WTC11 (cell line): ENCODE measurements at places on chromosomes 6 and 20. TPM values are rescaled to one million over a fixed set of nuclear protein-coding genes. Genes with fewer than 3 reads are reported as not detected.

The HS3ST5 gene
- total RNA-seq: 8.1 to 8.7 TPM (median 8.6 TPM) in 3 replicates

The SNTA1 gene
- total RNA-seq: 5.3 to 6.3 TPM (median 6.2 TPM) in 3 replicates

- H3K36me3 ChIP-seq: no peaks in the 10 kb centered on the region
- no peaks in the 10 kb centered on the region for H3K27me3 ChIP-seq
- DNase-seq: no peak
- H3K27ac ChIP-seq: no peak overlapping the region
- no peak overlapping the region for H3K4me3 ChIP-seq
These were observed 59.8 kb upstream of the DEK start for GRCh38 chr6:18323935-18324705.

DNA sequence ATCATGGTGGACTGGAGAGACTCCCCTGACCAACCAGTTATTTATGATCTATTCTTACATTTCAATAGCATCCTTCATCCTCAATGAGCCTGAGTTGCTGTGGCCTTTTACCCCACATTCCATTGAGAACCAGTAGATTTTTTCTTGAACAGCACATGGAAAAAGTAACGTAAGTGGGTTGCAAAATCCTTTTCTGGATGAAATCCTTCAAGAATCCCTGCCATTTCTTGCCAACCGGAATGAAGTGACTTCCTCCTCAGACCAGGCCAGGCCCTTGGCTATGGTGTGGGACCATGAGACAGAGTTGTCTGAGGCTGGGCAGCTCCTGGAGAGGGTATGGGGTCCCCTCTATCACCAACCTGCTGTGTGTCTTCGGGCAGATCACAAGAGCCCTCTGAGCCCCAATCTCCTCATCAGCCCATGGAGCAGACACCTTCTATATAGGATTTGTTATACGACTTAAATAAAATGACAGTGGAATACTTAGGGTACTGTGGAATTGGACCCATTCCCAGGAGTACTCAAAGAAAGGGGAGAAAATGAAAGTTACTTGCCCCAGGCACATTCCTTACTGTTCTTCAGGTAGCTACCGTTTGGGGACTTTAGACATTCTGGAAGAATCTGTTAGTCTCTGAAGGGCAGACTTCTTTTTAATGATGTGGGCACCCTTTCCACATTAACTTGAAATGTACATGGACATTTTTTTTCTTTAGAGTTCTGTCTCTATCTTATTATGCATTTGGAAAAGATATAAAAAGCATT is 10.9 kb downstream of the EYA2 start:
- peaks cover 6% of the 10 kb centered on the region for H3K4me1 ChIP-seq
- H3K4me3 ChIP-seq: no peak overlapping the region
- no peaks in the 10 kb centered on the region for H3K36me3 ChIP-seq
- no peaks in the 10 kb centered on the region for H3K27me3 ChIP-seq
- no peak overlapping the region for H3K27ac ChIP-seq

- 0 out of 2 replicates have a peak overlapping the region, but pooled peaks have one; percentile 41 for H3K27ac ChIP-seq
- no peak for DNase-seq
- H3K27me3 ChIP-seq: no peaks in the 10 kb centered on the region; the same call in 1 of the 2 replicates
- H3K4me3 ChIP-seq: no peak overlapping the region
These were observed 35.7 kb upstream of the VEGFA start for GRCh38 chr6:43734294-43734665.

The CTAGE9 gene
- 0.09 TPM in 1 of 3 replicates, not detected in the others for total RNA-seq

GRCh38 chr6:88572449-88573139 is 390.8 kb downstream of the RNGTT start:
- no peak overlapping the region for H3K27ac ChIP-seq
- no peak for DNase-seq
- H3K27me3 ChIP-seq: no peaks in the 10 kb centered on the region; the same call in 1 of the 2 replicates
- peaks cover 17% of the 10 kb centered on the region for H3K4me1 ChIP-seq

- peak overlapping the region; percentile 41 for H3K27ac ChIP-seq
- peaks cover 8% of the 10 kb centered on the region for H3K36me3 ChIP-seq
- DNase-seq: peak; percentile 81
- H3K4me3 ChIP-seq: peak overlapping the region; percentile 38; the same call in 1 of the 2 replicates
These were observed 40.9 kb upstream of the CDH22 start for GRCh38 chr20:46349035-46349741.

DNA sequence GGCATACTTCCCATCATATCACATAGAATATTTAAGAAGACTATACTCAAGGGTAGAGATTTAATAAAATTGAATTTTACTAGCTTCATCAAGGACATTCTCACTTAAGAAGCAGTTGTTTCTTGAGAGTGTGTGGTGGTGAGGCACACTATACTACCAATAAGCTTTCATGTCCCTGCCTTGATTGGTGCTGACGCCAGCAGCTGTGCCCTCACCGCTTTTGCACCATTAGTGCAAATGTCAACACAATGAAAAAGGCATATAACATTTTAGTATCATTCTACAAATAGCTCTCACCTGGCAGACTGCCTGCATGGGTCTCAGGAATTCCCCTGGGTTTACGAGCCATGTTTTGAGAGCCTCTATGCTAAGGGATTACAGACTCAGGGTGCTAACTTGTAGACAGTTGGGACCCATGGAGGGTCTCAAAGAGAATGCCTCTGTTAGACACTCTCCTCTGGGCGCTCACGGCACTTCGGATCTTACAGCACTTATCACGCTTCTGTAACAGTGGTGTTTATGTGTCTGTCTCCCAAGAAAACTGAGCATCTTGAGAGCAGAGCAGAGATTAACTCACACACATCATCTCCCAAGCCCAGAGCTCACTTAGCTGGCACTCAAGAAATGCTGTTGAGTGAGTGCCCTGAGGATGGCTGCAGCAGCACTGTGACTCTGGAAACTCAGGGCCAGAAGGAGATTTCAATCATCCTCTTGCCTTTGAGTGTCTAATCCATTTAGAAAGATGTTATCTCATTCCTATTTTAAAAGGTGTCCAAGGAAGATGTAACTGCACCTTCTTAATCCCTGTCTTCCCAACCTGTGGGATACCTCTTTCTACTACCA is 143.3 kb upstream of the GPR6 start:
- no peak overlapping the region for H3K4me3 ChIP-seq
- H3K27me3 ChIP-seq: no peaks in the 10 kb centered on the region
- peak overlapping the region; percentile 10; the same call in 1 of the 2 replicates for H3K27ac ChIP-seq
- peaks cover 30% of the 10 kb centered on the region for H3K36me3 ChIP-seq

DNA sequence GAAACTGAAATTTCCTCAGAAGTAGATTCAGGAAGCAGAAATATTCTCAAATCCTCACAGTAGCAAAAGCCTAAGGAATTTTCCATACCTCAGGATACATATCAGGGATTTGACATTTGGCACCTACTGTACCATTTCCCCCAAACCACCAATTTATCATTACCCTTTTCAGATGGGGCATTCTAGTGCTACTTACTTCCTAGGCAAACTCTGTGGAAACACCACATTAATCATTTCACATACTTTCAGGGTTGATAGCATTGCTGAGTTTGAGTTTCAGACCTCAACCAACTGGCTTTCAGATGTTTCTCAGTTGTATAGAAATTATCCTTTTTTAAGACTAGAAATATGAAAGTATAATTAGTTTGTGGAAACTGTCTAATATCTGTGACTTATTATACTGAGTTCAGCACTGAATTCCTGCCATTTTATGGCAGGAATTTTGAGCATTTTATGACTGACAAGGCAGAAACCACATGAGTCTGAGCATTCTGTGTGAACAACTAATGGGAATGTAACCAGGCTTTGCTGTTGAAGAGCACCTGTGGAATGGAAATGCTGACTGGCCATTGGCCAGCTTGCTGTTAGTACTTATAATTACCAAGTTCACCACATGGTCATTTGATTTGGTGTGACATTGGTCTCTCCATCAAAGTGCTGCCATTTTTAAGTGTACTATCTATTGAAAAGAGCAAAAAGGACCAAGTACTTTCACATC is 35.1 kb upstream of the IRAK1BP1 start:
- no peak for DNase-seq
- no peaks in the 10 kb centered on the region for H3K4me1 ChIP-seq
- H3K27me3 ChIP-seq: no peaks in the 10 kb centered on the region
- no peak overlapping the region for H3K27ac ChIP-seq

DNA sequence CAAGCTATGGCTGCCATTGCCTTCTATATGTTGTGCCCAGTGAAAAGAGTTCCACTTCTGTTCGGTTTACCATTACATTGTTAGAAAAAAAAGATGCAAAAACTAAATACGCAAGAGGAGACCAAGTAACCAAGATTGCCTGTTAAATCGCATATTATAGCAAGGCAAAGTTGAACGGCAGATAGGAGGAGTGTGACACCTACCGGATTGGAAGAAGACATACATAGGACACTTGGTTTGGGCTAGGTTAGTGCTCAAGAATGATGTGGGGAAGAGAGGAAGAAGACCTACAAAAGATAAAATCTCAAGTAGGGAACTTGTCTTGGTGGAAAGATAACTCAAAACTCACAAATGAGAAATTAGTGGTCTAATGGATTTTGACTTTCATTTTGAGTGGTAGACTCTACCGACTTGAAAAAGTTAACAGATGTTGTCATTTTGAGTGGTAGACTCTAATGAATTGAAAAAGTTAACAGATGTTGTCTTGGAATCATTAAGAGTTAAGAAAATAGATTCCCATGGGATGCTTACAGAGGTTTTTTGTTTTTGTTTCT is 95.5 kb downstream of the F13A1 start:
- H3K4me3 ChIP-seq: no peak overlapping the region
- no peak overlapping the region for H3K27ac ChIP-seq
- no peaks in the 10 kb centered on the region for H3K36me3 ChIP-seq
- H3K4me1 ChIP-seq: peaks cover 7% of the 10 kb centered on the region
- H3K27me3 ChIP-seq: no peaks in the 10 kb centered on the region; the same call in 1 of the 2 replicates
- no peak for DNase-seq

- H3K27ac ChIP-seq: no peak overlapping the region
- peaks cover 3% of the 10 kb centered on the region; the same call in 1 of the 2 replicates for H3K36me3 ChIP-seq
These were observed 40.4 kb upstream of the BPIFA2 start for GRCh38 chr20:33127422-33128097.

GRCh38 chr6:159499034-159499433 is 194.0 kb downstream of the SOD2 start:
- no peak overlapping the region for H3K27ac ChIP-seq
- peaks cover 2% of the 10 kb centered on the region; the same call in 1 of the 2 replicates for H3K27me3 ChIP-seq
- H3K36me3 ChIP-seq: peaks cover 2% of the 10 kb centered on the region; the same call in 1 of the 2 replicates
- no peak overlapping the region for H3K4me3 ChIP-seq

DNA sequence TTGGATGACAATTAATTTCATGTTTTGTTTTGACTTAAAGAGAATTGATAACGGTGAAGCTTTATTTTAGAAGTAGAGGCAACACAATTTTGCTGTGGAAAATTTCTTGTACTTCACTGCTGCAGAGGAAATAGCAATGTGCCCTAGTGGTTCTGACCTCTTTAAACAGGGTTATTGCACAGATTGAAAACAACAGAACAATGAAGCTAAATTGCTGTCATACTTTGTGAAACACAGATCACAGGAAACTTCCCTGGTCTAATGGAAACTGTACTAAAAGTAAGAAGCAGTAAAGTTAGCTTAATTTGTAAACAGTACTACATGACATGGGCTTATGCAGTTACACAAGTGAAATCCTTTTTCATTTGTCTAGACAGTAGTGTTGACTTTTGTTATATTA is 31.3 kb downstream of the OR2A4 start:
- no peaks in the 10 kb centered on the region for H3K4me1 ChIP-seq
- no peak overlapping the region for H3K4me3 ChIP-seq
- no peaks in the 10 kb centered on the region for H3K36me3 ChIP-seq
- no peak for DNase-seq
- H3K27me3 ChIP-seq: peaks cover 37% of the 10 kb centered on the region

- H3K27me3 ChIP-seq: peaks cover 7% of the 10 kb centered on the region; the same call in 1 of the 2 replicates
- no peaks in the 10 kb centered on the region for H3K4me1 ChIP-seq
- H3K4me3 ChIP-seq: no peak overlapping the region
- H3K36me3 ChIP-seq: peaks cover 15% of the 10 kb centered on the region
- H3K27ac ChIP-seq: no peak overlapping the region
These were observed 33.7 kb downstream of the FAM50B start for GRCh38 chr6:3882866-3883265.

The AIF1 gene
- total RNA-seq: 5.4 to 8.5 TPM (median 7.1 TPM) in 3 replicates

- no peak overlapping the region for H3K27ac ChIP-seq
- H3K4me3 ChIP-seq: no peak overlapping the region
- no peaks in the 10 kb centered on the region for H3K4me1 ChIP-seq
- H3K27me3 ChIP-seq: no peaks in the 10 kb centered on the region; the same call in 1 of the 2 replicates
These were observed 119.4 kb downstream of the TBX18 start for GRCh38 chr6:84645000-84645399.

DNA sequence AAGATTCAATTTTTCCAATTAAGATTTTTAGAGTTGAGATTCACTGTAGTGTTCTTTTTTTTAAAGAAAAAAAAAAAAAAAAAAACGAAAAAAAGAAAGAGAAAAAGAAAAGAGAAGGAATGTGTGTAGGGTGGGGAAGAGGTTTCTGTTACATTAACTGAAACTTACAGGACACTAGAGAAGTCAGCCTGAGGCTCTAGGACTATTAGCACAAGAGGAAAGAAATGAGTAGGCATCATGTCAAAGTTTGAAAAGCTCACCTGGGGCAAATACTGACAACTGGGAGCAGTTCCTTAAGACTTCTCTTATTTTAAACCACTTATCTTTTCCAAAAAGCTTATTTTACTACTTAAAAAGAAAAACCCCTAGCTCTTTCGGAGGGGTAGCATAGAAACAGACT is 185.9 kb downstream of the DST start:
- H3K27ac ChIP-seq: no peak overlapping the region
- no peak for DNase-seq
- no peaks in the 10 kb centered on the region for H3K27me3 ChIP-seq
- no peak overlapping the region for H3K4me3 ChIP-seq
- no peaks in the 10 kb centered on the region for H3K4me1 ChIP-seq

GRCh38 chr20:21798384-21798783 is 92.9 kb downstream of the PAX1 start:
- H3K27ac ChIP-seq: no peak overlapping the region
- DNase-seq: no peak
- no peaks in the 10 kb centered on the region; the same call in 1 of the 2 replicates for H3K27me3 ChIP-seq
- H3K36me3 ChIP-seq: no peaks in the 10 kb centered on the region

The TMEM217 gene
- total RNA-seq: 0.55 to 0.99 TPM (median 0.61 TPM) in 3 replicates

- DNase-seq: no peak
- H3K4me1 ChIP-seq: peaks cover 6% of the 10 kb centered on the region
- no peaks in the 10 kb centered on the region for H3K36me3 ChIP-seq
- no peak overlapping the region for H3K27ac ChIP-seq
- H3K4me3 ChIP-seq: no peak overlapping the region
These were observed 28.8 kb upstream of the HIVEP1 start for GRCh38 chr6:11983306-11983705.

GRCh38 chr20:60649541-60649940 is 602.5 kb upstream of the CDH4 start:
- no peak overlapping the region for H3K4me3 ChIP-seq
- no peak overlapping the region for H3K27ac ChIP-seq
- peaks cover 31% of the 10 kb centered on the region for H3K36me3 ChIP-seq
- peaks cover 59% of the 10 kb centered on the region for H3K27me3 ChIP-seq

GRCh38 chr20:63254606-63255384 is 532 bp upstream of the NKAIN4 start:
- H3K27me3 ChIP-seq: peaks cover 51% of the 10 kb centered on the region
- H3K36me3 ChIP-seq: no peaks in the 10 kb centered on the region
- peak; percentile 56 for DNase-seq
- peaks cover 23% of the 10 kb centered on the region for H3K4me1 ChIP-seq
- no peak overlapping the region for H3K27ac ChIP-seq

The ARID1B gene
- total RNA-seq: 53.8 to 60.3 TPM (median 55.9 TPM) in 3 replicates
